Activated CD4-positive, CD25-positive, alpha-beta regulatory T cell treated with anti-CD3 and anti-CD28 coated beads, Interleukin-2, amount 50 U/mL, for 16 hours (primary cell): ENCODE measurements at places on chromosomes 6 and 20.

- DNase-seq, result peak; percentile 19
These were observed 66.7 kb downstream of the RPP21 start for GRCh38 chr6:30411515-30412207.

DNA sequence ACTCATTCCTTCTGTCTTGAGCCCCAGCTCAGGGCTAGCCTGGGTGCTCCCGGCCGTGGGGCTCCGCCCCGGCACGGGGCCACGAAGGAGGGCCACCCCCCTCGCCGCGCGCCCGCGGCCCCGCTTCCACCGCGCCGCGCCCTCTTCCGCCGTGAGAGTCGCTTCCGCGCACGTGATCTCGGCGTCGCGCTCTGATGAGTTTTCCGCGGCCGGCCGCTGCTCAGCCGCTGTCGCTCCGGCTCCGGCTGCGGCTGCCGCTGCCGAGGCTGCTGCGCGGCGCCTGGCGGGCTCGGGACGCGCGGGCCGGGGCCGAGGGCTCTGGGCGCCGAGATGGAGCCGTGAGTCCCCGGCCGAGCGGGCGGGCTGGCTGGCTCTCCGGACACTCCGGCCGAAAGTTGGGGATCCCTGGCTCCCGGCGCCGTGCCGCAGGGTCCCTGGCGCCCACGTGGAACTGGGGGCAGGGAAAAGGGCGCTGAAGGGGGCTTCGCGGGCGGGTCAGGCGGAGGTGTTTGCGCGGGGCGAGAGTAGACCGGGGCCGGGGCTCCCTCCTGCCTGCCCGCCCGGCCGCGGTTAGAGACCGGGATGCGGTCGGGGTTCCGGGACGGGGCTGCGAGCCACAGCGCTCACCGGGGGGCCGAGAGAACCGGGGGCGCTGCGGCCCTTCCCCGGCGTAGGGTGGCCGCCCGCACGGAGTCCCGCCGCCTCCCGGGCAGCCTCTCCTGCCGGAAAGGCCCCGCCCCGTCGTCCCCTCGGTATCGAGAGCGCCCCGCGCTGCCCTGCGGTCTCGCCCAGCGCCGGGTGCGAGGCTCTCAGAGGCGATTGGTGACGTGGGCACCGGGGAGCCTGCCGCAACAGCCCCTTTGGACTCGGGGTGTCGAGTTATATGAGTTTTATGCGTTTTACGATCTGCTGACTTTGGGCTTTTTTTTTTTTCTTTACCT is at the start of gene TMEM181:
Gene TMEM181 (plus strand): TSS at position 197 of the 941 bp plus-strand sequence. CDS start 134 bp downstream, at position 331.
- DNase-seq, result peak; percentile 75

DNA sequence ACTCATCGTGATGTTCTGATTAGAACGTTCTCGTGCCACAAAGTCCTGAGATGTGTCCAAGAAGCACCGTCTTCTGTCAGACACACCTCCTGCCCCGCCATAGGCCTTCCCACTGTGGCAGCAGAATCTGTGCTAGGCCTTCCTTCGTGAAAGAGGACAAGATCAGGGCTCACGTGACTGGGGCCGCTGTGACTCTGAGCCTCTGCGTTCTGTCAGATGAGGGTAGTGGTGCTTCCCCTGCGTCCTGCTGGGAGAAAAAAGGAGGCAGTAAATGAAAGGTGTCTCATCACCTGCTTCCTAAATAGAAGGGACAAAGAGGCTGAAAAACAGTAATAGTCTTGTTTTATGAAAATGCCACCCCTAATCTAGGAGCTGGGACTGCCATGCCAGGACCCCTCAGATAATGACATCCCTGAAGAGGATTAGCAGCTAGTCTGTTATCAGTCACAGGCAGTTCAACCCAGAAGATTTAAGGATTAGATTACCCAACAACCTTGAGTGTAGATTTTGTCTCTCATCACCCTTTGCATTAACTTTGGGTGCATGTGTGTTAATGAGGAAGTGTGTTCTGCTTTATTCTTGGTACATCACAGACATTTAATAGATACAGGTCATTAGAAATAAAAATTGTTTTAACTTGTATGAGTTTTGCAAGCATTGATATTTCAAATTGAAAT is 4.1 kb downstream of the DNAJC5 start:
- no peak for DNase-seq

- no peak for DNase-seq
These were observed 332.5 kb downstream of the TFAP2A start for GRCh38 chr6:10082385-10082784.

- DNase-seq, result no peak
These were observed 218.2 kb downstream of the BMP7 start for GRCh38 chr20:57048027-57048869.

DNA sequence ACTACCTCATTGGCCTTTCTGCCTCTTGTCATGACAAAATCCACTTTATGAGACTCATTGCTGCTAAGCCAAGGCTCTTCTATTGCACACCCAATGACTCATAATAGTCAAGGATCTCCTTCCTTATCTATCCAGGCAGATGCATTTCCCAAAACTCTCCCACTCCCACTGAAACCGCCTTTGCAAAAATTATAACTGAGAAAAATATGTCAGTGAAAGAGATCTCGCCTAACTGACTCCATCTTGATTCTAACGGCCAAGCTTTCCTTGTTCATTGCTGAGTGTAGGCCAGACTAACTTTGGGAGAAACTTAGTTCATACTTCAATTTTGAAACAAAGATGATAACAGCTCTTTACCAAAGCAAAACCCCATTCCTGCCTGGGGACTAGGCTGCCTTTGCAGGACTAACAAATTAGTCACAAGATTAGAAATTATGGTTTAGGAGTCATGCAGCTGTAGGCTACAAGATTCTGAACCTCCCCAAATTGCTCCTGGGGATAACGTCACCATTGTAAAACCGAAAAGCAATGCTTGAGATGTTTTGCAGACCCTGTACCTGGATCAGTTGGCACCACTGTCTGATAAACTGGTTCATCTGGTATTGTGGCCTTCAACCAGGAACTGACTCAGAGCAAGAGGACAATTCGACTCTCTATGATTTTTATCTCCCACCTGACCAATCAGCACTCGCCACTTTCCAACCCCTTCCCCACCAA is 47.1 kb downstream of the HAO1 start:
- DNase-seq, result no peak

- DNase-seq, result no peak
These were observed 89.0 kb downstream of the PSMB1 start for GRCh38 chr6:170464080-170464479.

DNA sequence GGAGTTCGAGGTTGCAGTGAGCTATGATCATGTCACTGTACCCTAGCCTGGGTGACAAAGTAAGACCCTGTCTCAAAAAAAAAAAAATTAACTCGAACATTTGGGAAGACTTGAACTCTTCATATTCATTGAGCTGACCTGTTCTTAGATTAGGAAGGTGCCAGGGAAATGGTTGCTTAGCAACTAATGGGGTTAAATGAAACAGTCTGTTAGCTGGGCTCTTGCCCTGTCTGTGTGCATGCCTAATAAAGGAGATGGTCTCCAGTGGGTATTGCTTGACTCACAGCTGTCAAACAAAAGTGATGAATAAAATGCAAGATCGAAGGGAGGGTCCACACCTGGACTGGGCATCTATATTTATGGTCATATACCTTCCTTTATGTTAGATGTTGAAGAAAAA is 101.8 kb downstream of the KLHL32 start:
- no peak for DNase-seq

DNA sequence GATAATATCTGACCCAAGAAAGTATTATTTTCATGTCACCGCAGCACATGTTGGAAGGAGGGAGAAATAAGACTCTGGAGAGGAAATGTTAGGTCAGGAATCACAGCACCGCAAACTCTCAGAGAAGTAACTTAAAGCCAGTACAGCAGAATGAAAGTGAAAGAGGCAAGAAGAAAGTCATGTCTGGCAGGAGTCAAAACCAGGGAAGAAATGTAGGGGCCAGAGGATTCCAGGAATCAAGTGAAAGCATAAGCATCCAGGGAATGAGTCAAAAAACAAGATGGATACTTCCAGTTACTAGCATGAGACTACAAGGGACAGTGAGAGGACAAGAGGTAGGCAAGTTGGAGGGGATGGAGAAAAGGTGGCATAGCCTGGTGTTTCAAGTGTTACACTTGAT is 80.4 kb downstream of the AK9 start:
- no peak for DNase-seq

GRCh38 chr6:36345681-36346466 is 9.2 kb upstream of the BNIP5 start:
- DNase-seq, result no peak

DNA sequence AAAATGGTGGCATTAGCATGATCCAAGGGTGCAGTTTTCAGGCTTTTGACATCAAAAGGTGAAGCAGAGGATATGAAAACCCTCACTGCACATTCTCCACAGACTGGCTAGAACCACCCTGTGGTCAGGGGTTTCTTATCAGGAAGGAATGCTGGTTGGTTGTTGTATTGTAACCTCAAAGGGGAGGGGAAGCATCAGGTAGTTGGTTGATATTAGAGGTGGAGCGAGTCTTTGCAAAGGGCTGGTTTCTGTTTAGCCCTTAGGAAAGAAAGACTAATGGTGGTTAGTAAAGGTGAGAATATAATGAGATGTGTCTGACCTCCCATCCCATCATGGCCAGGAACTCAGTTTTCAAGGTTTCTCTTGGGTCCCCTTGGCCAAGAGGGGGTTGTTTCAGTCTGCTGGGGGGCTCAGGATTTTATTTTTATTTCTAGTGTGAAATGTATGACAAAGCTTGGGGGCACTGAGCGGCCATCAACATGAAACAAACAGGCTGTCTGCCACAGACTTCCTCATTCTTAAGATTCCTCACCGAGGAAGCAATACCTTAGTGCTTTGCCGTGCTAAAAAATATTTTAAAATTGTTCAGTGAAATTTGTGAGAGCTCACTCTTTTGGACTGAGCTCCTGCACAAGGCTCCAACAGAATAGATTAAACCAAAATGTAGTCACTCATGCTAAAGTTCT is 47.5 kb upstream of the PROKR2 start:
- DNase-seq, result no peak

DNA sequence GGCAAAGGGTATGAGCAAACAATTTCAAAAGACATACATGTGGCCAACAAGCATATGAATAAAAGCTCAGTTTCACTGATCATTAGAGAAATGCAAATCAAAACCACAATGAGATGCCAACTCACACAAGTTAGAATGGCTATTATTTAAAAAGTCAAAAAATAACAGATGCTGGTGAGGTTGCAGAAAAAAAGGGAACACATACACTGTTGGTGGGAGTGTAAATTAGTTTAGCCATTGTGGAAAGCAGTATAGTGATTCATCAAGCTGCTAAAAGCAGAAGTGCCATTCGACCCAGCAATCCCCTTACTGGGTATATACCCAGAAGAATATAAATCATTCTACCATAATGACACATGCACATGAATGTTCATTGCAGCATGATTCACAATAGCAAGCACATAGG is 6.7 kb upstream of the KHDC1L start:
- DNase-seq, result no peak

GRCh38 chr20:51531141-51531710 is 11.3 kb downstream of the NFATC2 start:
- DNase-seq, result peak; percentile 60

DNA sequence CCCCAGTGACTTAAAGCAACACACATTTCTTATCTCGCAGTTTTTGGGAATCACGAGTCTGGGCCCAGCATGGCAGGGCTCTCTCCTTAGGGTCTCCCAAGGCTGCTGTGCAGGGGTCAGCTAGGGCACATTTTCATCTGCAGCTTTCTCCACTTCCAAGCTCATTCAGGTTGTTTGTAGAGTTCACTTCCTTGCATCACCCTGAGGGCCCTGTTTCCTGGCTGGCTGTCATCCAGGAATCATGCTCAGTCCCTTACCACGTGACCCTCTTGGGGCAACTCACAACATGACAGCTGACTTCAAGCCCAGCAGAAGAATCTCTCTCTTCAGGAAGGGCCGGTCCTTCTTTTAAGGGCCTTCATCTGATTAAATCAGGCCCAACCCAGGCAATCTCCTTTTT is 21.3 kb downstream of the SNAP25 start:
- no peak for DNase-seq

DNA sequence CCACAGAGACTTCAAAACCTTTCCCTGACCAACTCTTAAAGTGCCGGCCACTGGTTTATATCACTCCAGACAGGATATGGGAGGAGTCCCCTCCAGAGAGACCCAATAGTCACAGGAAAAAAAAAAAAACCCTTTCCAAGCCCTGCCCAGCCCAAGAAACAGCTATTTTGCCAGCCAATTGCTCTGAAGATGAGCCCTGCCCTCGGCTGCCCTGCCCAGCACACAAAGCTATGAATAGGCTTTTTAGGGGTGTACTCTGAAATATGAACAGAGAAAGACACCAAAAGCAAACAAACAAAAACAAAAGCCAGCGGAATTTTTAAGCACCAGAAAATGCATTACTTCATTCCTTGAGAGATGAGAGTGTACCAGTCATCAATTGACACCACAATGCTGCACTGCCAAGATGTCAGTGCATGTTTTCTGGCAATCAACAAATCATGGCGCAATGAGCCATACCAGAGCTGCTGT is 275.1 kb downstream of the C6orf118 start:
- no peak for DNase-seq

DNA sequence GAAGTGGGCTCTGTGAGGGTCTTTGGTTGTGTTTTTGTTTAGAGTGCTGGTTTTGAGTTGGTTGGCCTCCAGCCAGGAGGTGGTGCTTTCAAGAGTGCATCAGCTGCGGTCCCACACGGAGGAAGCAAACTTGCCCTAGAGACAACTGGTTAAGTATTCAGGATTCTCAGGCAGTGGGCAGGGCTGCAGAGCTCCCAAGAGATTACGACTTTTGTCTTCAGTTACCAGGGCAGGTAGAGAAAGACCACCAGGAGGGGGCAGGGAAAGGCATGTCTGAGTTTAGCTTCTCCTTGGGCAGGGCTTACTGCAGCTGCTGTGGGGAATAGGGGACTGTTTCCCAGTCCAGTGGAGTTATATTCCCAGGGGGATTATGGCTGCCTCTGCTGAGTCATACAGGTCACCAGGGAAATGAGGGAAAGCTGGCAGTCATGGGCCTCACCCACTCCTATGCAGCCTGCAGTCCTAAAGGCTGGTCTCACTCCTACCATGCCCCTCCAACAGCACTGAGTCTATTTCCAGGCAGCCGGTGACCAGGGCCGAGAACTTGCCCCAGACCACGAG is 64.3 kb downstream of the TTI1 start:
- no peak for DNase-seq

GRCh38 chr6:87959083-87959482 is 88.6 kb upstream of the SPACA1 start:
- no peak for DNase-seq

- peak; percentile 17 for DNase-seq
These were observed 65.1 kb downstream of the CBFA2T2 start for GRCh38 chr20:33554914-33555420.

GRCh38 chr6:21478883-21479539 is 114.5 kb upstream of the SOX4 start:
- no peak for DNase-seq

GRCh38 chr6:135066397-135066796 is 11.8 kb upstream of the HBS1L start:
- DNase-seq, result no peak

GRCh38 chr6:157244175-157244574 is 79.1 kb downstream of the TMEM242 start:
- no peak for DNase-seq
